CD4-positive, alpha-beta T cell treated with Interleukin-17A for 1 hour (primary cell): ENCODE measurements at places on chromosomes 16 and 17.

GRCh38 chr16:2970563-2970962, 1.4 kb downstream of the PAQR4 start:
- no peak for DNase-seq

- peak; percentile 45 for DNase-seq
These were observed 1.2 kb downstream of the GNA13 start for GRCh38 chr17:65055280-65055707.

- no peak for DNase-seq
These were observed 67.8 kb upstream of the SOX9 start for GRCh38 chr17:72053036-72053435.

DNA sequence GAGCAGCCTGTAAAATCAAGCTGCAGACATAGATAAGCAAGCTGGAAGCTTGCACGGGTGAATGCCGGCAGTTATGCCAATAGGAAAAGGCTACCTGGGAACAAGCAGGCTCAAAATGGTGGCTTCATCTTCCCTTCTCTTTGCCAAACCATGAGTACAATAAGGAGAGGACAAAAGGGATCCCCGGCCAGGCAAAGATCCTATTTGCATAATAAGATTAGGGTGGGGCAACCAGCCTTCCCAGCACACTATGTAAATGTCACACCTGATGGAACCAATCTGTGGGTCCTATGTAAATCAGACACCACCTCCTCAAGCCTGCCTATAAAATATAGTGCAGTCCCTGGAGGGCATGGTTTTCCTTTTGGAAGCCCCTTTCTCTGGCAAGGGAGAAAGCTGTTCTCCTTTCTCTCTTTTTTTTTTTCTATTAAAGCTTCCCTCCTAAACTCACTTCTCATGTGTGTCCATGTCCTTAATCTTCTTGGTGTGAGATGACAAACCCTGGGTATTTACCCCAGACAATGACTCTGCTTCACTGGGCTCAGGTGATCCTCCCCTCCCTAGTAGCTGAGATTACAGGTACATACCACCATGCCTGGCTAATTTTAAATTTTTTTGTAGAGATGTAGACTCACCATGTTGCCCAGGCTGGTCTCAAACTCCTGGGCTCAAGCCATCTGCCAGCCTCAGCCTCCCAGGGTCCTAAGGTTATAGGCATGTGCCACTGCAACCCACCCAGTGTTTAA, 44.2 kb downstream of the PSMD12 start:
- no peak for DNase-seq

GRCh38 chr16:15404792-15405191, 9.2 kb downstream of the MPV17L start:
- DNase-seq, result no peak

DNA sequence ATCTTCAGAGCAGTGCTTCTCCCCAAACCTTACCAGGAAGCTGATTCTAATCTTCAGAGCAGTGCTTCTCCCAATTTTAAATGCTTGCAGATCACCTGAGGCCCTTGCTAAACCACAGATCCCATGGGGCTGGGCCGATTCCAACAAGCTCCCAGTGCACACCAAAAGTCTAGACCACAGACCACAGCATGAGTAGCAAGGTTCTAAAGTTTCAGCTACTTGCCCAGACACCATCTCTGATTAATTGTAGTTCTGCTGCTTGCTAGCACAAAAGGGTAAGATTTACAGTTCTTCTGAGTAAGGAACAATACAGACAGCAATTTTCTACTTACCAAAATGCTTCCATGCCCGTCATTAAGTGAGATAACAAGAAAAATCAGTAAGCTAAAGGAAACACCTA, 12.2 kb downstream of the CLEC3A start:
- no peak for DNase-seq

- peak; percentile 83 for DNase-seq
These were observed 2.9 kb downstream of the UNC119 start for GRCh38 chr17:28549236-28550132.

- no peak for DNase-seq
These were observed 27.8 kb downstream of the TMEM204 start for GRCh38 chr16:1561266-1561665.

DNA sequence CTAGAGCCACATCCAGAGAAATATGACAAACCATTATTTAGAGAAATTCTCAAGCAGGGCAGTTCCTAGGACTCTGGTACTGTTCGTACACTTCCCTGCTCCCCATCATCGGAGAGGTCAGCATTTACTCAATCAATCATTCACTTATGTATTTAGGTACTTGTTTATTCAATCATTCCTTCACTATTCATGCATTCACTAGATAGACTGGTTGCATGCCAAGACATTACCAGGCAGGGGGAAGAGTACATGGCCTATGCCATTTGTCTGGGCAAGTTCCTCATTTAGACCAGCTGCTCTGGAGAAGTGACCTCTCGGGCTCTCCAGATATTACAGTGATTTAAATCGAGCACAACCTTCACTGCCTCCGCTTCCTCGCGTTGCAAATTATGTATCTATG, 603.4 kb downstream of the KCNJ2 start:
- no peak for DNase-seq

- no peak for DNase-seq
These were observed 1.5 kb upstream of the TOX3 start for GRCh38 chr16:52548261-52549010.

- no peak for DNase-seq
These were observed 166.0 kb upstream of the GSE1 start for GRCh38 chr16:85446951-85447692.

GRCh38 chr16:28292731-28293600, 641 bp downstream of the SBK1 start:
- peak; percentile 34 for DNase-seq

DNA sequence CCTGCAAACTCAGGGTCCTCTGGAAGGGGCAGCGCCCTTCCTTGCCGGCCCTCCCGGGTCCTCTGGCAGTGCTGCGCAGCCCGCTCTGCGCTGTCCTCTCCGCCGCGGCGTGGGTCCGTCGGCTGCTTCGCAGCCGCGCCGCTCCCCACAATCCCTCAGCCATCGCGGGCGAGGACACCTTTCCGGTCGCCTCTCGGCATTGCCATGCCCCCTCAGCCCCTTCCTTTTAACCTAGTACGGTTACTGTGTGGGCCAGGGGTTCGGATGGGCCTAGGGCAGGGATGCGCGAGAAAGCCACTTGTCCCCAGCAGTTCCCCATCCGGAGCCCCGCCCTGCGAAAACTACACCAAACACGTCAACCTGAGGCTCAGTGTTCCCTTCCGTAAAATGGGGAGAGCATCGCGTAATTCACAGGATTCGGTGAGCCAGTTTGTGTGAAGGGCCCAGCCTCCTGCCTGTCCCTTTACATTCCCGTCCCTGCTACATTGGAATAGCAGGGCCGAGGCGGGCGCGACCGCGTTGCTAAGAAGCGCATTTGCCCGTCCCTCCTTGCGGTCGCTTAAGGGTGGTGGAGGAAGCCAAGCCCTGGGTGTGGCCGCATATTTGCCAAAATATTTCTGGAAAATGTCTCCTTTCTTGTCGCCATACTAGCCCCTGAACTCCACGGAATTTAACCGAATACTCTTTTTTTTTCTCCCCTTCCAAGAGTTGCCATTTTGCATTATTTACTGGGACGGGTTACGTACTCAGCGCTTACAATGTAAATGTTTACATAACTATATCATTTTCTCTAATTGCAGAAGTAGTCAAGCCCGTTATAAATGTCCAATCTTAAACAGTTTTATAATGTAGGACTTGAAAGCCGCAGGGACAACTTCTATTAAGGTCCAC, 13.2 kb downstream of the COPZ2 start:
- DNase-seq, result peak; percentile 58

- no peak for DNase-seq
These were observed 808.1 kb upstream of the RBFOX1 start for GRCh38 chr16:6524501-6524900.

GRCh38 chr17:17419631-17420030, 57.2 kb upstream of the MED9 start:
- DNase-seq, result no peak

GRCh38 chr17:55660178-55660886, 62.3 kb downstream of the TMEM100 start:
- no peak for DNase-seq

DNA sequence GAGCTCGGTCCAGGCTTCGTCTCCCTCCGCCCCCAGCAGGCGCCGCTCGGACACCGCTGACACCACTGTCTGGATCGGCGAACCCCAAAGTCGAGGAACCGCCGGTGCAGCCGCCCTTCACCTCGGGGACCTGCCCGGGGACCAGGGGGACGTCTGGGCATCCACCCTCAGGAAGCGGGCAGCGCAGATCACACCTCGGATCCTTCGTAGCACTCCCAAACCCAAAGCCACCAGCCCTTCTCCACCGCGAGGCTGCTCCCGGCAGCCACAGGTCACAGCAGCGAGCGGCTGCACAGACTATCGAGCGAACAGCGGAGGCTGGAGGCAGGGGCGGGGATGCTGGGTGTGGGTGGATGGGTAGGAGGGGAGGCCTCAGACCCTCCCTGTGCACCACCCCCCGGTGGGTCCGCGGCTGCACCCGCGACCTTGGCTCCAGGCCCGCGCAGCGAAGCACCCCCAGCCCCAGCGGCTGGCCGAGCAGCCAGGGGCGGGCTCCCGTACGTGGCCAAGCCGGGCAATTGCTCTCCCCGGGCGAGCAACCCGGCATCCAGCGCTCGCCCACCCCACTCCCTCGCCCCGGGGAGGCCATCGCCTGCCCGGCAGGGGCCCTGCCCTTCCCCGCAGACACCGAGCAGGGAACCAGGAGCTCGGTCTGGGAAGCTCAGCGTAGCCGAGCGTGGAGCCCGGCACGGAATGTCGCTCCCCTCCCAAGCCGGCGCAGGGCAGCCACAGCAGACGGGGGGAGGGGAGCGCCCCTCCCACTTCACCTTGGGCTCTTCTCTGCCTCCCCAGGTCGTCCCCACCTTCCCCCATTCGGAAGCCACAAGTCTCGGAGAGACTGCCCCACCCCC, 1.0 kb downstream of the SDK2 start:
- DNase-seq, result no peak

GRCh38 chr17:34886831-34887230, 74.4 kb downstream of the CCT6B start:
- no peak for DNase-seq

DNA sequence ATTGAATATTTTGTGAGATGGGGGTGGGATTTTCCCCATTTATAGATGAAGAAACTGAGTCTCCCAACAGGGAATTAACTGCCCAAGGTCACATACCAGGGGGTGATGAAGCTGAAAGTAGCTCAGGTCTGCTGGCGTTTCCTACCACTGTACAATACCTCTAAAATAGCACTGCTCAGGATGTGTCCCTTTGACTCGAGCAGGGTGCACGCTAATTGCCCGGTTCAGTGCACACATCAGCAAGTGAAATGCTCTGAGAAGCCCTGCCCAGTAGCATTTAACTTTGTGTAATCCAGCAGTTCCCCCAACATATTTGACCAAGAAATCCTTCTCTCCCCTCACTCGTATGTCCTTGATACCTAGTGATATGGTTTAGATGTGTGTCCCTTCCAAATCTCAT, 50.1 kb upstream of the DDX52 start:
- no peak for DNase-seq

- no peak for DNase-seq
These were observed 12.1 kb downstream of the ABCA3 start for GRCh38 chr16:2328428-2328827.

GRCh38 chr17:17853811-17854447, 17.1 kb upstream of the SREBF1 start:
- no peak for DNase-seq

- no peak for DNase-seq
These were observed 137.5 kb downstream of the ANKFN1 start for GRCh38 chr17:56290802-56291118.

- DNase-seq, result no peak
These were observed 10.8 kb upstream of the BCAR1 start for GRCh38 chr16:75262104-75262799.

GRCh38 chr16:82033006-82033405, 2.0 kb upstream of the HSD17B2 start:
- DNase-seq, result no peak

DNA sequence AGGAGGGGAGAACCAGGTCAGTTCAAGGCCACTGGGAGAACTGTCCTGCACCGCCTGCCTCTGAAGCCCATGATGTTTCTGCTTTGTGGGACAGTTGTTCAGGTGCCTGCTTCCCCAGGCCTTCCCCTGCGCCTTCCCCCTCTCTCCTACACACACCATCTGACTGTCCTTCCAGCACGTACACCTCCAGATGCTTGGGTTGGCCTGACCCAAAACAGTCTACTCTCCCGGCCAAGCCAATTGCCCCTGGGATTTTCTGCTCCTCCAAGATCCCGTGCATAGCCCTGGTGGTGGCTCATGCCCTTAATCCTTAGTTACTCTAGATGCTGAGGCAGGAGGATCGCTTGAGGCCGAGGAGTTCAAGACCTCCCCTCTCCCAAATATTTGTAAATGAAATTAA, 684 bp upstream of the RSAD1 start:
- DNase-seq, result no peak

GRCh38 chr16:87034317-87034716, 282.9 kb downstream of the C16orf95 start:
- DNase-seq, result no peak

GRCh38 chr17:41060052-41060604, at the start of gene KRTAP2-3:
Gene KRTAP2-3 (minus strand): TSS chr17:41060114. CDS start chr17:41060050, 64 bp downstream.
- no peak for DNase-seq

DNA sequence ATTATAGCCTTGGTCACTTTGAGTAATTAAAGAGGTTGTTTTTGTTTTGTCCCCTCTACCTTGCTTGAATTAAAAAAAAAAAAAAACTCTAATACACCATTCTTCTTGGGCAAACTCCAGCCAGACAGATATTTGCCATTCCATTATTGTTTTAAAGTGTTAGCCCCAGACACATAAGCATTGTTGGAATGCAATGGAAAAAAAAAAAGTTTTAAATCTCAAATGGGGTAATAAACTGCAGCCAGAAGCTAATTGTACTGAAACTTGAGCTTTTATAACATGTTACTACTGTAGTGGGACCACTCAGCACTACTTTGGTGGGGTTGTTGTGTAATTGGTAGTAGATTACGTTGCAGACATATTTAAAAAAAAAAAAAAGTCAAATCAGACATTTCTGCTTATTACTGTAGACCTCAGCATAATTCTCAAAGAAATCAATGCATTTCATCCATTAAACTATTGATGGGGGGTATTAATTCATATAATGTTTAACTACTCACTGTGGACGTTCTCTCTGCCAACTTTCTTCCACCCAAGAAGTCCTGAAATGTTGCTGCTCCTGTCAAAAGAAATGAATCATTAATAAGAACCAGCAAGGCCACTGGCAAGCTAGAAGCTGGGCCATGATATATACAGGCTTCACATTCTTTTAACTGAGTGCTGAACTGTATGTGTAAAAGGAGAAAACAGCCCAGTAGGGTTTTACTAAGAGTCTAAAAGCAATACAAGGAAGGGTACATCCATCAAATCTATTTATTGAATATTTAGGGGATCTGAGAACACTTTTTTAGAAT, 626.6 kb upstream of the SOX9 start:
- no peak for DNase-seq

GRCh38 chr16:26816885-26817571, 249.7 kb upstream of the C16orf82 start:
- DNase-seq, result no peak

DNA sequence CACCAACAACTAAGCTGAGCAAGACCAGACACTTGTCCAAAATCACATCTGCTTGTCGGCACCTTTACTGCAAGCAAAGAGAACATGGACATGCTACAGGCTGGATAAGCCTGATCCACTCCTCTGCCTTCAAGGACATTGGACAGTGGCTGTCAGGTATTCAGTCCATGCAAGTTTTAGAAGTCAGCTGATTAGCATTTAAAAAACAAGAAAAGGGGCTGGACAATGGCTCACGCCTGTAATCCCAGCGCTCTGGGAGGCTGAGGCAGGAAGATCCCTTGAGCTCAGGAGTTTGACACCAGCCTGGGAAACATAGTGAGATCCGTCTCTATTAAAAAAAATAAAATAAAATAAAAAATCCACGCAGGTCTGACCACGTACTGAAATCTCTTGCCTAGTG, 20.3 kb downstream of the PARN start:
- no peak for DNase-seq
